Choroid plexus epithelial cell (primary cell): ENCODE measurements at places on chromosomes 12 and 14.

- no peak for DNase-seq
These were observed 212.5 kb upstream of the RTL1 start for GRCh38 chr14:101116065-101116464.

DNA sequence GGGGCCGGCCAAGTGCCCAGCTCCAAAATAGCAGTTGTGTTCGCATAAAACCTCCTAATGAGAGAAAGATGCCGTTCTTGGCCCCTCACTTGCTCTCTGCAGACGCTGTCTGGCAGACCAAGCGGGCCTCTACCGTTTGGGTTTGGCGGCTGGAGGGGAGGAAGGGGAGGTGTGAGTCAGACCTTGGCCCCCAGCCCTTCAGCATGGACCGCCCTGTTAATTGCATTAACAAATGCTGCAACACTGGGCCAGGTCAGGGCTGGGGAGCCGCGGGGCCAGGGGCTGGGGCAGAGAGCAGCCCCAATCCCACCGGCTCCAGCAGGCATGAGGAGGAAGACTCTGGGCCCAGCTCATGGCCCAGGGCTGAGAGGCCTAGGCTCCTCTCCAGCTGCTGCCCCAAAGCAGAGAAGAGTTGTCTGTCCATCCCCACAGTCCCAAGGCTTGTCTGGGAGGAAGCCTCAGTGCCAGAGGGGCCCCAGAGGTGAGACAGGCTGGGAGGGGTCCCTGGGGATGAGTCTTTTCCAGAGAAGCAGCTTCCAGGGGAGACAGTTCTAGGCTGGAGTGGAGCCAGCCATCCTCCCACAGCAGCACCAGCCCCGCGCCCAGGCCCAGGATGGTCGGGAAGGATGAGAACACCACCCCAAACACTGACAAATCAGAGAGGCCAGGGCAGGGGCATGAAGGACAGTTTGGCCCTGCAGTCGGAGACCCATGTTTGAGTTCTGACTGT lies 16.9 kb downstream of the LTBP2 start:
- DNase-seq: peak; percentile 58

DNA sequence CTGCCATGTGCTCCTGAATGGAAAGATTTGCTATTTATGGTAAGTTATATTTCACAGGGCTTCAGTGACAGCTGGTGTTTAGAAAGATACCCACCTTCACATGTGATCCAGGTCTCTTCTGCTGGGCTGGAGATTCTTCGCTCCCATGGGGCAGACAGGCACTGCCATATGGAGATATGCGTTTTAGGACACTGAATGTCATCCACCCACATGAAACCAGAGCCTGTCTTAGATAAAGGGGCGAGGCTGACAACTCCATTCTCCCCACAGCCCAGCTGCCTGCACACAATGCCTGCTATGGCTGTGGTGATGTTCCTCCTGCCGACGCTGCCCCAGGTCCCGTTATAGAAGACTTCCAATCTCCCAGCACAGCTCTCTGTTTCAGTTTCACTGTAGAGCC lies 69.4 kb downstream of the ACSM4 start:
- no peak for DNase-seq

DNA sequence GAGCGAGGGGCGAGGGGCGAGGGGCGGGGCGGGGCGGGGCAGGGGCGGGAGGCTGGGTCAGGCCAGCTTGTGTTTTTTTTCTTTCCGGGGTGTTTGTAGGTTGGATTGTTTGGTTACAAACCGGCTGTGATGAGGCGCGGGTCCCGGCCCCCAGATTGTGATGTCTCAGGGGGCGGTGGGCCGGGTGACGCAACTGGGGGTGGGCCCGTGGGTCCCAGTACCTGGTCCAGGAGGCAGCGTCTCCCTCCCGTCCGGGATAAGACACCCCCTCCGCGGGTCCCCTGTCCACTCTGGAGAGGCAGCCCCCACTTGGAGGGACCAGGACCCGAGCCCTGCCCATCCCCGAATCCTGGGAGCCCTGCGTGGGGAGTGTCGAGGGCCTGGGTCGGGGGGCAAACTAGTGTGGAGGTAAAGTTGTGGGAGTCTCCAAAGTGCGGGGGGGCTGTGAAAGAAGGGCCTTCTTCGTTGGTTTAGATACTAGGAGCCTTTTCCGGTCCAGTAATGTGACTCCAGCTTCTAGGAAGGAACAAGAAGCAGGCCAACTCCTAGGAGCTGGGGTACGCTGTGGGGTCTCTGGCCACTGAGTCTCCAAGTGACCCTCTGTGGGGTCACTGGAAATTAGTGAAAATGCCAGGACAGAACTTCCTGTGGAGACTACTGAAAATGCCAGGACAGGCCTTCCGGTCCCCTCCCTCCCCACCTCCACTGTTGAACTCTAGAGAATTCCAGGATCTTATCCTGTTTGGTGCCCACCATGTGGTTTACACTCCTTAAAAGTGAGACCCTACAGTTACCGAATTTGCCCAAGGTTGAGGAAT lies 579 bp upstream of the CLMN start:
- DNase-seq: no peak

DNA sequence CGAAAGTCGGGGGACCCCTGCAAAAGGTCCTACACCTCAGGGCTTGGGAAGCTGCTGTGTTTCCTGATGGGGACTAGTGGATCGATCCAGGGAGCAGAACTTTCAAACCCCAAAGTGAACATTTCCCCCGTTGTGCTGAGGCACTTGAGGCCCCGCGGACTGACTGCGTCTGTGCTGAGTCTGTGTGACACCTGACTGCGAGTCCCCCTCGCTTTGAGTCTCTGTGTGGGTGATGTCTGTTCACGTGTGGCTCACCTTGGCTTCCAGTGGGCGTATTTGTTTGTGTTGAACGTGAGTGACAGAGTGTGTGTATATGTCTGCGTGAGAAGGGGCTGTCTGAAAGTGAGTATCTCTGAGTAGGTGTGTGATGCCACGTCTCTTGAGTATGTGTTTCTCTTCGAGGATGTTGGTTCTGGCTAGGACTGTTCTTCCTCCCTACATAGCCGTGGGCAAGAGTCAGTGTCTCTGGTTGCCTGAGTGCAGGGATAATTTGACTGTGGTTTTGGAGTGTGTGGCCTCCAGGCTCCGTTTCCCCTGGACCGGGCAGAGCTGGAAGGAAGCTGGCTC lies 1.3 kb downstream of the TEAD4 start:
- peak; percentile 26 for DNase-seq

DNA sequence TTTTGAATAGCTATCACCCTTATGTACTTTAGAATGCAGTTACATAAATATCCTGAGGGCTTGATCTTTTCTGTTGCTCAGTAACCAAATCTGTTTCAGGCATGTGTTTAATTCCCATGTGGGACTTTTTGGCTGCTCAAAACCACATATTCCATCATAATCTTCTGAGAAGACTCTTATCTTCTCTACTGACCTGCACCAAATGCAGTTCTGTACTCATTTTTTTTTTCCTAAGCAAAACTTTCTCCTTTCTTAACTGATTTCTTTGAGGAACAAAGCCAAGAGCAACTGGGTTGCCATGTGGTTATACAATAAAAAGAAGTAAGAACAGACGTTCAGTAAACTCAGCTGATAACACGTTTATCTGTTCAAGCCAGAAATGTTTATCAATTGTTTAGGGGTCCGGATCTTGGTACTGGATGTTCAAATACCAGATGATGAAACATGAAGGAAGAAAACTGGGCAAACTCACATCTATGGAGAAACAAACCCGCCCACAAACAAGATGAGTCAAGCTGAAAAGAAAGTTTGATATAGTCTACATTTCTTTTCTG lies 50.1 kb downstream of the TMEM132C start:
- DNase-seq: peak; percentile 0

GRCh38 chr12:120584343-120585149 lies 3.3 kb upstream of the POP5 start:
- no peak for DNase-seq

DNA sequence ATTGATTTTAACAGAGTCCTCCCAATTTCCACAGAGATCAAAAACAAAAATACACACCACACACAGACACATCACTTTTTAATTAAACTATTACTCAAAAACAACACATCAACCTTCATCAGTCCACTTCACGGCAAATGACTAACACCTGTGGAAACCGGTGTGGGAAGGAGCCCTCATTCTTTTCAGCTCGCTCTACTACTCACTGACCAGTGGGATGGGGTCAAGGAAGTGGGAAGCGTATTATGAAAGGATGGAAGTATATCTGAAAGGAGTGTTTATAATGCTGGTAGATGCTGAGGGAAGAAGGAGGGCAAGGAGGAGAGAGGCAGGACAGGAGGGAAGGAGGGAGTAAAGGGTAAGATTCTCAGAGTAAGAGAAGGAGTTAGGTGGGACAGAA lies 156.5 kb downstream of the EPS8 start:
- peak; percentile 49 for DNase-seq

- DNase-seq: peak; percentile 64
These were observed 7.8 kb downstream of the HIGD1C start for GRCh38 chr12:50960130-50960529.

GRCh38 chr12:106758349-106759110 lies 16.0 kb upstream of the RIC8B start:
- no peak for DNase-seq

DNA sequence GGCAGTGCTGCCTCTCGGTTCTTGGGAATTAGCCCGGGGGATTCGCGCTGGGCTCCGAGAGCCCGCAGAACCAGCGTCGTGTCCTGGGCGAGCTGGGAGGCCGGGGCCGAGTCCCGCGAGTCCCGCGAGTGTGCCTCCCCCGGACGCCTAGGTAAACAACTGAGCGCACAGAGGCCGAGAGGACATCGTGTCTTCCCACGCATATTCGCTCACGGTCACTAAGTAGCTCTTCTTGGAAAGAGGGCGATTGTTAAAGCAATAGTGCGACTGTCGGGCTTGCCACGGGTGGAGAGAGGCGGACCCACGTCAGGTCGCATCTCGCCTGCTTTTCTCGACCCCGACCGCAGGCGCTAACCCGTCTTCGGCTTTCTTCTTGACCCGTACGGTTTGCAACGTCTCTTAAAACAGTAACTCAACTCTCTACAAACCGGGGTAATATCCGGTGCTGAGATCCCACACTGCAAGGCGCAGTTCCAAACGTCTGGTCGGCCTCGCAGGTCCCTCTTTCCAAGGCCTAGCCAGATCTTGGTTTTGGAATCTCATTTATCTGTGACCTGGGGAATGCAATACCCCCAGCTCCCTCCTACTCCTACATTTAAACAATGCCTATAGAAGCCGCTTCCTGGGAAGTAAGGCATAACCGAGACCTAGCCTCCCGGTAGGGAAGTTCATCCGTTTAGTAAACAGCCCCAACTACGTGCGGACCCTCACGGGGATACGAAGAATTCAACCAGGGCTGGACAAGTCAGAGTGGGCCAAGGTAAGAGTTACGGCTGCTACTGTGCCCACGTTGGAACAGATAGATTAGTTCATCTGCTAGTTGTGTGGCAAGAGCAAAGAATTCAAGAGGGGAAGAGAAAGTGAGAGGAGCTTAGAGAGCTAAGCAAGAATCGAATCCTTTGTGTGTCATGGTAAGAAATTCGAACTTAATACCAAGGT lies 736 bp upstream of the PHLDA1 start:
- peak; percentile 74 for DNase-seq

GRCh38 chr14:91063119-91063518 lies 2.7 kb upstream of the RPS6KA5 start:
- no peak for DNase-seq

GRCh38 chr14:99968191-99968920 lies 96.9 kb upstream of the EVL start:
- DNase-seq: peak; percentile 72

GRCh38 chr12:15690320-15690719 lies 98.9 kb downstream of the EPS8 start:
- no peak for DNase-seq

- DNase-seq: no peak
These were observed 5.6 kb downstream of the NFYB start for GRCh38 chr12:104132351-104132956.
